ENCODE measurements at places on chromosomes 7 and 10.

- DNase-seq = no peak
Measured at GRCh38 chr10:77197544-77197943, 440.1 kb downstream of the KCNMA1 start.

- DNase-seq = no peak
Measured at GRCh38 chr7:14085901-14086300, 96.4 kb upstream of the ETV1 start.

GRCh38 chr10:62671104-62671503 is 133.4 kb upstream of the ADO start:
- no peak for DNase-seq

- no peak for DNase-seq
Measured at GRCh38 chr7:98802781-98803110, 67.1 kb downstream of the TMEM130 start.

- DNase-seq = no peak
Measured at GRCh38 chr7:142477079-142477651, 219.3 kb upstream of the PRSS58 start.

- no peak for DNase-seq
Measured at GRCh38 chr10:79417266-79417665, 28.2 kb downstream of the ZCCHC24 start.

DNA sequence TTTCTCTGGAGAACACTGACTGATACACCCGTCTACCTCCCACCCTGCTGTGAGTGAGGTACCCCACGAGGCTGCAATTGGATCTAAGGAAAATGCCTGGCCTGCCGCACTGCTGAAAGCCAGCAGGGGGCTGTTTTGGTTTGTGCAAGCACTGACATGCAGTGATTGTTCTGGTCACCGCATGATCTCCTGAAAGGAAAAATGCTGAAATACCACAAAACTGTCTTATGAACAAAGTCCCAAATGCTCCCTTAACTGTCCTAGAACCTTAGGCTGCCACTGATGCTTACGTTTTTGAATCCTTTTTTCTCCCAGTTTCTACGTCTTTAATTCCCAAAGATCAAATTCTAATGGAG is 132.7 kb downstream of the JCAD start:
- no peak for DNase-seq

DNA sequence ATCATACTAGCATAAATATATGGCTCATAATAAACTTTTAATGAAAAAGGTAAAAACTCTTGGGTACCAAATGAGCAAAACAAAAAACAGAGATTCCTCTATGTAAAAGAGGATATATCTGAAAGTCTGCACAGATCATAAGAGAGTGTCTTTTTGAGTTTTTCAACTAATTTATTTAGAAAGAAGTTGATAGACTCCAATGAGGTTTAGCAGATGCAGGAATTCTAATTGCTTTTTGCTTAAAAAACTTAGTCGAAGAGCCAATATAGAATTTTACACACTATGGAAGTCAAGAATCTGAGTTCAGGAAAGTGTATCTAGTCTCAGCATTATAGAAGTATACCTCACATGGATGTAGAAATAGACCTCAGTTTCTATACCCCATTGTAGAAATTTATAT is 3.4 kb upstream of the MLLT10 start:
- DNase-seq = no peak

DNA sequence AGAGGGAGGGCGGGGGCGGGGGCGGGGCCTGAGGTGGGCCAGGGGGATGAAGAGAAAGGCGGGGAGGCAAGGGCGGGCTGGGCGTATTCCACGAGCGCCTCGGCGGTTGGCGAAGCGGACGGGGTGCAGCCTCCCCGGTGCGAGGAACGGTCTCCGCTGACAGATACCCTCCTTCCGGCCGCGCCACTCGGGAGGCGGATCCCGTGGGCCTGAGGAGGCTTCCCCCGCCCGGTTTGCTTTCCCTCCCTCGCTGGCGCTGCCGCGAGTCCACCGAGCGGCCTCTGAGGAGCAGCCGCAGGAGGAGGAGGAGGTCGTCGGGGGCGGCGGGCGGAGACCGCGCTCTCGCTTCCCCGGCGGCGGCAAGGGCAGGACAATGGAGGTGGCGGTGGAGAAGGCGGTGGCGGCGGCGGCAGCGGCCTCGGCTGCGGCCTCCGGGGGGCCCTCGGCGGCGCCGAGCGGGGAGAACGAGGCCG is at the start of gene TRIM24:
TRIM24 (plus strand) TSS at position 84 of the 473 bp plus-strand sequence; CDS start at position 374, 290 bp downstream.
- DNase-seq = no peak

GRCh38 chr10:69867699-69868558 is 66.2 kb downstream of the COL13A1 start:
- DNase-seq = no peak

- DNase-seq = no peak
Measured at GRCh38 chr10:97821308-97822038, 28.2 kb upstream of the GOLGA7B start.

DNA sequence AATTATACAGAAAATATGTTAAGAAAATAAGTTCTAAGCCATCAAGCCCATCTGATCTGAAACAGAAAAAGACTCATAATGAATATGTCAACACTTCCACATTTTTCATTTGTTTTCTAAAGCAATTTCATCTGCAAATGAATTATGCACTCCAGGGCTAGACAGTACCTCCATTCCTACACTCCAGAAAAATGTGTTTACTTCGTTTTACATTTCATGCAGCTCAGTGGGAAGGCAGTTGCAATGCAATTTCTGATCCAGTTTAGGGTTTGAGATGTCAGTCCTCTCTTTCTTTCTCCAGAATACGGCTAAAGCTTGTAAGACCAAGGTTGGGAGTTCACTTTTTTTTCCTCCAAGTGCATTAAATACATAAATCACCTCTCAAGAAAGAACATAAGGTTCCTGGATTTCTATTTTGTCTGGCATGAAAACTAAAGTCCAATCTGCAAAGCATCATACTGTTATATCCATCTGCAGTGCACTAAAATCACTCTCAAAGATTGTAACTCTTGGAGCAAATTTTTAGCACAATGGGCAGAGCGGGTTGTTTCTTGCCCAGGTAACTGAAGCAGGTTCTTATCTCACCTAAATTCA is 348.8 kb upstream of the C7orf33 start:
- no peak for DNase-seq

- DNase-seq = no peak
Measured at GRCh38 chr7:41054960-41055661, 647.8 kb downstream of the INHBA start.

GRCh38 chr10:34405611-34406462 is 409.3 kb downstream of the PARD3 start:
- no peak for DNase-seq

DNA sequence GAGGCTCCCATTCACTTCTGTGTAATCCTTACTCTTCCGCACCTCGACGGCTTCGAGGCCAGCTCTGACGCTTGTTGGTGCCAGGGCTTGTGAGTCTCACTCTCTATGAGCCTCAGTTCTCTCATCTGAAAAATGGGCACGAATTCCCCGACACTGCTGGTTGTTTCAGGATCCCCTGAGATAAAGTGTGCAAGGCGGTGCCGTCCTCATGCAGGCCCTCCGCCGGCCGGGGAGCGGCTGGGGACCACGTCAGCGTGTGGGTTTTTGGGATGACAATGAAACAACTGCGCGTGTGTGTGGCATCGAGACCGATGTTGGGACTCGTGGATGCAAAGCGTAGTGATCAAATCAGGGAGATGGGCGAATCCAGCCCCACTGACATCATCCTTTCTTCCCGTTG is 75.6 kb downstream of the FOXL3 start:
- DNase-seq = no peak

GRCh38 chr7:109868215-109868860 is 1222.6 kb upstream of the LRRN3 start:
- DNase-seq = no peak

DNA sequence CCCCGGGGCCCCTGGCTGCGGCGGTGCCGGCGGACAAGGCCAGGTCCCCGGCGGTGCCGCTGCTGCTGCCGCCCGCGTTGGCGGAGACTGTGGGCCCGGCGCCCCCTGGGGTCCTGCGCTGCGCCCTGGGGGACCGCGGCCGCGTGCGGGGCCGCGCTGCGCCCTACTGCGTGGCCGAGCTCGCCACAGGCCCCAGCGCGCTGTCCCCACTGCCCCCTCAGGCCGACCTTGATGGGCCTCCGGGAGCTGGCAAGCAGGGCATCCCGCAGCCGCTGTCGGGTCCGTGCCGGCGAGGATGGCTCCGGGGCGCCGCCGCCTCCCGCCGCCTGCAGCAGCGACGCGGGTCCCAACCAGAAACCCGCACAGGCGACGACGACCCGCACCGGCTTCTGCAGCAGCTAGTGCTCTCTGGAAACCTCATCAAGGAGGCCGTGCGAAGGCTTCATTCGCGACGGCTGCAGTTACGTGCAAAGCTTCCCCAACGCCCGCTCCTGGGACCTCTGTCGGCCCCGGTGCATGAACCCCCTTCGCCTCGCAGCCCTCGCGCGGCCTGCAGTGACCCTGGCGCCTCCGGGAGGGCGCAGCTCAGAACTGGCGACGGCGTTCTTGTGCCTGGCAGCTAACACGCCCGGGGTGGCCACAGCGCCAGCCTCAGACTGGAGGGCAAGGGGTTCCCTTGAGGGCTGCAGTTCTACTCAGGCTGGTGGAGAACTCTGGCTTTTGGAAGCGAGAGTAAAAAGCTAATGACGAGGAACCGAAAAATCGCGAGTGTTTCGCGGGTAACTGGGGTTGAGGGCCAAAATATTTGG is 804 bp downstream of the FRAT1 start:
- DNase-seq = peak; percentile 43

- DNase-seq = no peak
Measured at GRCh38 chr10:16765509-16766375, 51.5 kb downstream of the RSU1 start.

GRCh38 chr10:127346604-127347003 is 150.2 kb upstream of the INSYN2A start:
- no peak for DNase-seq

- DNase-seq = no peak
Measured at GRCh38 chr7:144534196-144534595, 130.7 kb upstream of the NOBOX start.

- no peak for DNase-seq
Measured at GRCh38 chr10:31467791-31468535, 148.9 kb downstream of the ZEB1 start.

- no peak for DNase-seq
Measured at GRCh38 chr10:6114299-6114698, 25.5 kb downstream of the RBM17 start.
